Anterior cingulate cortex (tissue), 58 donors: ENCODE measurements at places on chromosomes 4 and X.

GRCh38 chr4:172207258-172207657 is 394.1 kb downstream of the GALNTL6 start:
- DNase-seq: no peak

- no peak for DNase-seq
Observed at GRCh38 chrX:19563746-19564145, 48.4 kb upstream of the MAP3K15 start.

GRCh38 chrX:69197690-69198089 is 32.4 kb upstream of the PJA1 start:
- no peak for DNase-seq

- no peak for DNase-seq
Observed at GRCh38 chrX:132602701-132603100, 113.9 kb upstream of the MBNL3 start.

DNA sequence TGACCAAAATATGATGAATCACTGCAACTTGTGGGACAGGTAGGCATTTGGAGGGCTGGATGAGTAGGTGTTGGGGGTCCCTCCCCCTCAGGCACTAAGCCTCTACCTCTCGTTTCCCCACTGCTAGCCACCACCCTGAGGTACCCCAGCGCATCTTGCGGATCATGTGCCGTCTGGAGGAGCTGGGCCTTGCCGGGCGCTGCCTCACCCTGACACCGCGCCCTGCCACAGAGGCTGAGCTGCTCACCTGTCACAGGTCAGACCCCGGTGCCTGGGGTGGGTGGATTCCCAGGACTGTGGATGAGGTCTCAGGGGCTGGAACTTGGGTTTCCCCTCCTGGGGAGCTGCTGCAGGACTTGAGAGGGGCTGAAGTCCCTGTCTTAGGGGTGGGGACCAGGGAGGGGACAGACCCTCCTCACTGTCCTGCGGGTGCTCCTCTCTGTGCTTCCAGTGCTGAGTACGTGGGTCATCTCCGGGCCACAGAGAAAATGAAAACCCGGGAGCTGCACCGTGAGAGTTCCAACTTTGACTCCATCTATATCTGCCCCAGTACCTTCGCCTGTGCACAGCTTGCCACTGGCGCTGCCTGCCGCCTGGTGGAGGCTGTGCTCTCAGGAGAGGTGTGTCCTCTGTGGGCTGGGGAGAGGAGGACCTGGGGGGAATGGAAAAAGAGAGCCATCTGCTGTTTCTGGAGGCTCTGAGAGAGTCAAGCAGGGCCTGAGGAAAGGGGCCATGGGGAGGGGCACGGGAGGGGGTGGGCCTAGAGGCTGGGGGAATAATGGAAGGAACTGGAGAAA is 10.1 kb upstream of the ERAS start:
- DNase-seq: no peak

GRCh38 chr4:24836661-24837242 is 41.4 kb downstream of the SOD3 start:
- DNase-seq: no peak

- no peak for DNase-seq
Observed at GRCh38 chr4:142960867-142961644, 115.0 kb upstream of the INPP4B start.

GRCh38 chr4:26215725-26216124 is 105.1 kb upstream of the RBPJ start:
- DNase-seq: no peak

GRCh38 chrX:153726286-153727122 is 1.8 kb downstream of the ABCD1 start:
- peak; percentile 57 for DNase-seq

DNA sequence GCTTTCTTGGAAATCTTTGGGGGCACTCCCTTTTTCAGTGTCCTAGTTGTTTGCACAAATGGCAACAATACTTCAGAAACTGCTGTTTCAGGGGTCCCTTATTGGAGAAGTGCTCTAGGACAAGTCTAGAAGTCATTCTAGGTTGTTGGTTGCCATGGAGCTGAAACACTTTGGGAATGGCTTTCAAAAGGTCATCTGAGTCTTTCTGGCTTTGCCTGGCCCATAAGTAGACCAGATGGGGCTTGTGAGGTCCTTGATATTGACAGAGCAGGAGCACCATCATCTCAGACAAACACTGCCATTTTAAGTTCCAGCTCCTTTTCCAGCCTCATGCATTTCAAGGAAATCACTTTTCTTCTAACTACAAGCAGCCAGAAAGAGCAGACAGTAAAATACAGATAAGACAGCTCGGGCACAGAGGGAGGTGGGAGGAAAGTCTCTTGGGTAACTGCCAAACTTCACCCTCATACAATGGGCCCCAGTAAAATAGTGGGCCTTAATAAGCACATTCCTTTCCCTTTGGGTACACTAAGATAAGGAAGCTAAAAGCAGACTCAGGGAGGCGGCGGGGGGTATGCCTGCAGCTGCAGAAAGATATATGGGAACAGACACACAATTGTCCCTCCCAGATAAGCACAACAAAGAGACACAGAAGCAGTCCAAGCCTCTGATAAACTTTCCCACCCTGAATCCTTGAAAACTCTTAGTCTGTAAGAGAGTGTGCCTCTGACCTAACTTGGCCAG is 8.5 kb upstream of the NXF3 start:
- DNase-seq: no peak

GRCh38 chr4:121277194-121278105 is 103.4 kb downstream of the QRFPR start:
- DNase-seq: no peak

GRCh38 chrX:55731826-55732225 is 14.3 kb downstream of the RRAGB start:
- no peak for DNase-seq

DNA sequence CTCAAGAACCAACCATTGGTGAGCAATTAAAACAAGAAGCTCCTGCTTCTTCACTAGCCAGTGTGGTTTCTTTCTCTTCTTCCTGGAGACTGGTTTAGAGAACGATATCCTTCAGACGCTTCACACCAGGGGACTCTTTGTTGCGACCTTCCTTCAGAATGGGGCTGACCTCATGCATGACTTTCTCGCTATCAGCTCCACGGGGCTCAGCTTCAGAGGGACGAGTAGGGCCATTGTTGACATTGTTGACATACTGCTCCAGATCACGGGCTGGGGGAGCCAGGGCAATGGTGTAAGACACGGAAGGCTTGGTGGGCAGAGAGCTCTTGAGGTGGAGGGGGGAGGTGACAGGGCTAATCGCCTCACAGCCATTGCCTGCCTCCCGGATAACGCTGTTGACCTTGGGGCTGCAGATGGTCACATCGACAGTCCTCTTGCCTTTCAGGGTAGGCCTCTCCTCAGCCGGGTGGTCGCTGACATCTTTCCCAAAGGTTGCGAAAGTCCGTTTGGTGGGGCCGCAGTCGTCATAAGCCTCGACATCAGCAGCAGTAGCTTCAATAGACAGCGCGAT is 113.8 kb downstream of the PCDH19 start:
- no peak for DNase-seq
